Femur (tissue), 1 donor: ENCODE measurements at places on chromosomes 16 and 17.
A peak's percentile ranks its signal among the peaks of the same experiment; 100 is the strongest.

- peak; percentile 30 for DNase-seq
These were observed 195.7 kb upstream of the WSCD1 start for GRCh38 chr17:5874486-5874885.

DNA sequence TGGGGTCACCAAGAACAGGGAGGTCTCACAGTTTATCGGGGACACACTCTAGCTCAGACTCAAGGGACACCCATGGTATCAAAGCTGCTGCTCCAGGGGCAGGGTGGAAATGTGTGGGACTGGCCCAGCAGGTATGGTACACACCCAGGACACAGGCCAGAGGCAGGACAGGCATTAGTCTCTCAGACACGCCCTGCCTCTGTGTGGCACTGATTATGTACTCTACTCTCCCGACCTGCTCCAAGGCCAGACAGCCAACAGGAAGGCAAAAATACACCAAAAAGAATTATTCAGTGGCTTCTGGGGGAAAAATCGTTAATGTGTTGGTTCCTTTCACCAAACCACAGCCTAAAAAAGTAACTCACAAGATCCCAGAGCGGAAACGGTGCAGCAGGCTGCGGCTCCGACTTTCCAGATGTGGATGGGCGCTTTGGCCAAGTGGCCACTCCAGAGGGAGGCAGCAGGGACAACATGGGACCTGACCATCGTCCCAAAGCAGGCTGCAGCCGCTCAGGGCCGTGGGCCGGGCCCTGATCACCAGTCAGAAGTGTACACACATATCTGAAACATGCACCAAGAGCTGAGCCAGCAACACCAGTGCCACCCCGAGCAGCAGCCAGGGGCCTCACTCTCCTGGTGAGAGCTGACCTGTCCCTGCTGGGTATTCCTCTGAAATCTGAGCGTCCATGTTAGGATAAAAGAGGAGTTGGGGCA, 1.0 kb upstream of the SIRT7 start:
- DNase-seq, result no peak

- DNase-seq, result no peak
These were observed 645.3 kb downstream of the MAF start for GRCh38 chr16:78955206-78955605.

DNA sequence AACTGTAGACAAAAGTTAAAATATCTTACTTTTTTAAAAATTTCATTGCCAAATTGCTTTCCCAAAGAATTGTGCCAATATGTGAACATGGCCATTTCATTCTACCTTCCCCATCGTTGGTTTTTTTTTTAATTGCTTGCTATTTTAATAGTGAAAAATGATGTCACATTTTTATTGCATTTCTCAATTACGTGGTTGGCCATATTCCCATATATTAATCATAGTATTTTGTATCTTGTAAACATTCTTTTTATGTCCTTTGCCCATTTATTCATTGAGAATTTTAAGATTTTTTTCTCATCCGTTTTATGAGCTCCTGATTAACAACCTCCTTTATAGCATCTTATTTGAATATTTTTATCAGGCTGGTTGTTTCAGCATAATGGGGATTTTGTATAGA, 7.2 kb downstream of the OMG start:
- DNase-seq, result no peak

- DNase-seq, result peak; percentile 20
These were observed 22.4 kb upstream of the SCNN1B start for GRCh38 chr16:23279721-23280153.

DNA sequence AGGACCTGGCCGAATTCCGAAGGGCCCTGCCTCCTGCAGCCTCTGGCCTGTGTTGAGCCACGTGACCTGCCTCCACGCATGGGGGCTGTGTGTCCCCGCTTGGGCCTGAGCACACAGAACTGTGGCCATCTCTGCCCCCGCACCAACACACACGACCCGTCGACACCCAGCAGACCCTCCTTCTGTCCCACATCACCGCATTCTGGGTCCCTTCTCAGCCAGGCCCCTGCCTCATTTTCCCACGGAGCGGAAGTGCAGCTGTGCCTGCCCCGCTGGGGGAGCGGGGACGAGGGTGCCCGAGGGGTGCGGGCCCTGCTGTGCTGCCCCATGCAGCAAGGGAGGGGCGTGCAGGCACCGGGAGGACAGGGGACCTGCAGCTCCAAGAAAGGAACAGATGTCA, 18.4 kb downstream of the NDUFAF8 start:
- no peak for DNase-seq

GRCh38 chr16:12201866-12202265, 225.3 kb downstream of the SNX29 start:
- DNase-seq, result no peak

- DNase-seq, result peak; percentile 79
These were observed 8.0 kb downstream of the ALOX12B start for GRCh38 chr17:8079291-8080207.

- peak; percentile 75 for DNase-seq
These were observed 235.6 kb downstream of the ZNF423 start for GRCh38 chr16:49620158-49620868.

GRCh38 chr17:75587675-75588595, at the start of gene MYO15B:
Gene MYO15B, plus strand, starts transcription at chr17:75587800. Its CDS starts 258 bp downstream, at chr17:75588058.
- DNase-seq, result peak; percentile 80

GRCh38 chr17:31533546-31534155, 142.2 kb downstream of the RAB11FIP4 start:
- DNase-seq, result no peak

- peak; percentile 57 for DNase-seq
These were observed 1.8 kb upstream of the NOTUM start for GRCh38 chr17:81962499-81963441.

DNA sequence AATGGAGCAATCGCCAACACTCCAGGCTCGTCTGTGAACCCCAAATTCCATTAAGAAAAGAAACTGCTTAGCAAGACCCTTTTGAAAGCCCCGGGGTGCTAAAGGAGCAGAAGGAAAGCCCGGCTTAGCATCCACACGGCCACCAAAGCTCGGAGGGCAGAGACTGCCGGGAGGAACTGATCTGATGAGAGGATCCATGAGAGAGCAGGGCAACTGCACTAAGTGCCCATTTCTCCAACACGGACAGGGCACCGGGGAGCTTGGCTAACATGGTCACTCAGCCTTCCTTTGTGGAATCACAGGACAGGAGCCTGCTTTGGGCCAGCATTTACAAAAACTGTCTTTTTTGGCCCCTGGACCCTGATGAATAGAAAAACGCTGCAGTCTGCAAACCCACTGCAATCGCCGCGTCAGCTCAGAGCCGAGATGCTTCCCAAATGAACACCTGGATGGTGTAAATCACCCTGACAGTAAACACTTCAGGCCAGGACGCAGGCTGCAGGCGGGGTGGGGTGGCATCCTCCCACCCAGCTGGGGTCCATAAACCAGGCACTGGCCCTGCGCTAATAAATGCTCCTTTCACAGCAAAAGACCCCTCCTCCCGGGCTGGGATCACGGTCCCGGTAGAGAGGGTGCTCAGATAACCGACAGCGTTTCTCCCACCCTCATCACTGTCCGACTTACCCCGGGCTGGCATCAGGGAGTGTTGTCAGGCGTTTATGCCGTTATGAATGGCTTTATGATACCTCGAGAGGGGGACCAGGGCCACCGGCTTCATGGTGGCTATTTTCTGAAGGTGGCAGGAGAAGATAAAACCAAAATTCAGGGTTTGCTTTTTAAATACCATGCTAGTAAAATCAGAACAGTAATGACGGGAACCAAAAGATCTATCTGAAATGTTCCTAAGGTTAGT, 299.5 kb downstream of the IRF8 start:
- DNase-seq, result no peak

DNA sequence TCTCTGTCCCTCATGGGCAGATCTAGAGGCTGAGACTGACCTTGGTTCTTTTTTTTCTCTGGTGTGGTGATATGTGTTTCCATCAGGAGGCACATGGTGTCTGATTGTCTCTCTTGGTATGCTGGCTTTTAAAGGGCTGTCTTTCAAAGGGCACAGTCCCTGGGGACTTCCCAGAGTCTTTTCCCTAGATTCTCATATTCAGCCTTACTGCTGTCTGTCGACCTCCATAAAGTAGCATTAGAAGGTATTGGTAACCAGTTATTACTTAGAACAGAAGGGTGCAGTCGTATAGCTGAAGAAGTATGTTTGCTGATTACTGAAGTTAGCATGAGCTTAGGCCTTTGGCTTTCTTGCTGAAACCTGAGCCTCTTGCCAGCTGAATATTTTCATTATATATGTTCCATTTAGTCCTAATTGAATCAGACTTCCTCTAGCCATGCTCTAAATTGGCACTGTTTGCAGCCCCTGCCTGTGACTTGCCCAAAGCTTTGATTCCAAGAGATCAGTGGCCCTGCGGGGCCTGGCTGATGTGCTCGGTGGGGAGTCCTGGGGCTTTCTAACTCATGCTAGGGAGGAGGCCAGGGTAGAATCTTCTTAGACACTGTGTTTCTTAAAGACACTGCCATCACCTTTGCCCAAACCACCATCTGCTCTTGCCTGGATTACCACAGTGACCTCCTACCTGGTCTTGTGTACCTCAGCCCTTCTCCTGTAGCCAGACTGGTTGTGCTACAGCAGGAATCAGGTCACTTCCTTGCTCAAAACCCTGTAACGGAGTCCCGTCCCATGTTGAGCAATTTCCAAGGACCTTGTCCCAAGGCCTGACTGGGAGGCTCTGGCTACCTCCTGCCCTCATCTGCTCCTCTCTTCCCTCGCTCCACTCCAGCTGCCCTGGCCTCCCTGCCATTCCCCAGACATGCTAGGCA, 71.5 kb downstream of the WWP2 start:
- no peak for DNase-seq

GRCh38 chr16:51540259-51540658, 389.2 kb upstream of the SALL1 start:
- DNase-seq, result no peak

- DNase-seq, result no peak
These were observed 6.8 kb upstream of the SERPINF2 start for GRCh38 chr17:1735834-1736347.

DNA sequence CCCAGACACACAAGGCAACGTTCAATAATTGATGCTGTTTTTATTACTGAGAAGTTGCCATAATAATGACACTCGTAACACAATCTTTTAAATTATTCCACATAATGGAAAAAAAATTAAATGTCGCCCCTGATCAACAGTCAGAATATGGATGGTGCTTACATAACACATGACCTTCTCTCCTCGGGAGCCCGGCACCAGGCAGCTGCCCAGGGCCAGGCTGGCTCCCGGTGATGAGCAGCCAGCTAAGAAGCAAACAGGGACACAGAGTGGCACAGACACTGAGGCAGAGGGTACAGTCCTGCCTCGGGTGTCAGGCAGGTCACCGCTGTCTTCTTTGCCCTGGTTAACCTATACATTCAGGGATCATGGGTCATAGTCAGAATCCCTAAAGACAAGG, 137.9 kb downstream of the SLC39A11 start:
- no peak for DNase-seq

DNA sequence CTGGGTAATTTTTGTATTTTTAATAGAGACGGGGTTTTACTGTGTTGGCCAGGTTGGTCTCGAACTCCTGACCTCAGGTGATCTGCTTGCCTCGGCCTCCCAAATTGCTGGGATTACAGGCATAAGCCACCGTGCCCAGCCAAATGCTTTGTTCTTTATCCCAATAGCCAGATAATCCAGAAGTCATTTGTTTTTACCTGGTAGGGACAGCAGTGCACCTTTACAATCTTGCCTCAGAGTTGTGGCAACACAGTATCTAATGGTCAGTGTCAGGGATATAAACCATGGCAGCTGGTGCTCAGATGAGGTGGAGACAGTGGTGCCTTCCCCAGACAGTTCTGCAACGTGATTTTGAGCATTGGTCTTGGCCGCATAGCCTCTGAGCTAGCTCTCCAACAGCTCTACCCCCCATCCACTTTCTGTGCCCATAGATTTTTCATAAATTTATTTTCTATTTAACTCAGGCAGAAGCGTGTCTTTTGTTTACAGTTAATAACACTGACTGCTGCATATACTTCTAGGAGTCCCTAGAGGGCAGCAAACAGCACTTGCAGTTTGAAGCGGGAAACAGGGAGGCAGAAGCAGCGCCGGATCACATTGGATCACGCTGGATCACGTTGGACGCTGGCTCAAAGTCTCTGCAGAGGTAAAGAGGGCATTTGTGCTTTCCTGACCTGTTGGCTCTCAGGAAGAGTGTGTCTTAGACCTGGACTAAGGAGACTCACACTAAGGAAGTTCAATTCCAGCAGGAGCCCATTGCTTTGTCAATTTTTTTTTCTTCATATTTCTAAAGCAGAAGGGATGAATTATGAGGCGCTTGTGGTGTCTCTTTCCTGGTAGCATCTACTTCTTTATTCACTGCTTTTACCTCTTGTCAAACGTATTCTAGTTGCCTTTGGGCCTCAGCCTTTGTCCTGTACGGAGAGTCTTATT, 5.1 kb upstream of the GGT6 start:
- DNase-seq, result peak; percentile 70

- DNase-seq, result no peak
These were observed 5.4 kb downstream of the HELZ start for GRCh38 chr17:67239597-67239996.

DNA sequence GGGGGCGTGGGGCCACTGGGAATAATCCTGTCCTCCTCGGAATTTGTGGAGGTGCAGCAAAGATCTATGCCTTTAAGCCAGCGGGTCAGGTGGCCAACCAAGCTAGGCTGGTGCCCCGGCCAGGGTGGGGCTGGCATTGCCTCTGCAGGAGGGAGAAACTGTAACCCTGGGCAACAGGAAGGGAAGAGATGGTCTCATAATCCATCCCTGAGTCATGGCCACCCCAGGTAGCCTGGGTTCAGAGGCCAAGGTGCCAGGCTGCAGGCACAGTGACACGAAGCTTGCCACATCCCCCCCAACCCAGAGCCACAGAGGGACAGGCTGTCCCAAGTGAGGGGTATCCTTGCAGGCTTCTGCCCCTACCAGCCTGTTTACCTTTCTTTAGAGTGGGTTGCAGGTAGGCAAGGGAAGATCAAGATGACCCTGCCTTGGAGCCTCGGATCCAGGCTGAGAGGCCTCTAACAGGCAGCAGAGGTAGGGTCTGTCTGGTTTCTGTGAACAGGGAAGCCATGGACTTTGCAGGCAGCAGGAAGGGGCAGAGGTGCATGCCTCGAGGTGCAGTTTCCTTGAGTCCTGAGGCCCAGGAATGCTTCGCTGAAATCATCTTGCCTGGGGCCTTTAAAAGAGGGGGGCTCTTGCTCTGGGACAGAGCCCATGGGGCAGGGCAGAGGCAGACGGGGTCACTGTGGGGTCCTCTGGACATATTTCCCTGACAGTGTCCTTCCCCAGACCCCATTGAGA, 4.0 kb downstream of the LASP1 start:
- DNase-seq, result no peak

- DNase-seq, result no peak
These were observed 323.8 kb upstream of the TNRC6C start for GRCh38 chr17:77634710-77635109.

DNA sequence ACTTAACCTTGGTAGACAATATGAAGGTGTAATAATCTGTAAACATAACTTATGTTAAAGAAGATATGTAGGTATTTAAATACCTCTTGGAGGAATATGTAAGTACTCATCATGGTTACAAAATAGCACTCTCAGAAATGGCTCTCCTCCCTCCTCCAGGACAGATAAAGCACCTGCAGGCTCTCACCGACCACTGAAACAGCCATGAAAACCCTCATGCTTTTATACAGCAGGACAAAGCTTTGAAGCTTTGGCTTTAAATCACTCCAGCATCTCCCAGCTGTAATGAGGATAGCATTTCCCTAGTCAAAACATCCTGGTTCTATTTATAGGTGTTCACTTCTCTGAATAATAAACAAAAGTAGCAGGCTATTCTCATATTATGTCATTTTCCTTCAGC, 69.1 kb upstream of the PMFBP1 start:
- no peak for DNase-seq

- no peak for DNase-seq
These were observed 27.2 kb downstream of the WWOX start for GRCh38 chr16:78126662-78127061.
